ENCODE measurements at places on chromosomes 2 and 18. TPM values are rescaled to one million over a fixed set of nuclear protein-coding genes. Genes with fewer than 3 reads are reported as not detected.

- H3K4me3 ChIP-seq = no peak overlapping the region
- peaks cover 27% of the 10 kb centered on the region for H3K27me3 ChIP-seq
- no peak for DNase-seq
- H3K4me1 ChIP-seq = no peaks in the 10 kb centered on the region
- no peaks in the 10 kb centered on the region for H3K36me3 ChIP-seq
Observed at GRCh38 chr2:236298924-236299475, 34.8 kb upstream of the ASB18 start.

DNA sequence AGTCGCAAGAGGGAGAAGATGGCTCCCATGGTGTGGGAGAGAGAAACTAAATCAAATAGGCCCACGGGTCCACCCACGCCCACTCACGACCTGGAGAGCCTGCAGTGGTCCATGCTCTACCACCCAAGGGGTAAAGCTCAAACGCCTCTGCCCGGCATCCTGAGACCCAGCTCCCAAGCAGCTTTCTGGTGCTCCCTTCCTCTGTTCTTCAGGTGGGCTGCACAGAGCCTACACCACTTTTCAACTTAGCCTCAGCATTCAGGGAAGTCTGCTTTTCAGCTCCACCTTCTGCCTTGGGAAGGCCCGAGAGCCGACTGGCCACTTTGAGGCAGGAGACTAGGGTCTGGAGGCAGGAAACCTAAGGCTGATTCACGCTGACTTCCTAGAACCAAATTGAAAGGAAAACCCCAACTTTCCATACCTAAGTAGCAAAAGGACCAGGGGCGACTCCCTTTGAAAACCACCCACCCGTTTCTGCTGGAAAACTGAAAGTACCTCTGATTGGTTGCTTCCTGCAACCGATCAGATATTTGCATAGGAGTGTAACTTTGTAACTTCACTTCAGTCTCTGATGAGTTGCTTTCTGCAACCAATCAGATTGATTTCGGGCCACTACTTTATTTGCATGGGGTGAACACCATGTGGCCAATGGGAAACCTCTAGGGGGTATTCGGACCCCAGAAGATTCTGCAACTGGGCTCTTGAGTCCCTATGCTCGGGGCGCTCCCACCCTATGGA is 26.8 kb upstream of the SPATA3 start:
- no peaks in the 10 kb centered on the region for H3K36me3 ChIP-seq
- peak overlapping the region; percentile 66 for H3K4me3 ChIP-seq
- peak; percentile 42 for DNase-seq

DNA sequence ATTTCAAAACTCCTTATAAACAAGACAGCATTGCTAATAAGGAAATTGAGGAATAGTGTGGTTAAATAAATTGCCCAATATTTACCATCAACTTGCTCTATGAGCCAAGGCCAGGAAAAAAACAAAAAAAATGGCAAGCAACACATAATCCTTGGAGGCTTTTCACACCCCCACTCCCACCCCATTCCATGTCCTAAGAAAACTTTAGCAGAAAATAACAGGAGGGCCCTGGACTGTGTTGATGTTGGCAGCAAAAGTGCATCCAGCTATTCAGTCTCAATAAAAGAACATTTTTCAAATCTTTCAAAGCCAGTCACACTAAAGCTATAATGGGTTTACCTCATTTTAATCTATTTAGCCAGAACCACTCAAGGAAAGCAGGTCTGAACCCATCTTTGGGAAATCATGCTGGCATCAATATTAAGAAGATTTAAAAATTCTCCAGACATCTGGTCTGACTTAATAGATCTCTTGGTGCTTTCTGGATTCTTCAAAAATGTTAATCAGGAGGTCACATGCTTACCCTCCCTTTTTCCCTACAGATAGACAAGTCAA is 34.6 kb upstream of the STK17B start:
- peak; percentile 22 for DNase-seq
- no peaks in the 10 kb centered on the region for H3K36me3 ChIP-seq
- no peak overlapping the region for H3K4me3 ChIP-seq
- H3K4me1 ChIP-seq = no peaks in the 10 kb centered on the region
- no peaks in the 10 kb centered on the region for H3K27me3 ChIP-seq

GRCh38 chr2:112433932-112434730 is 686 bp upstream of the RGPD8 start:
- no peak overlapping the region for H3K4me3 ChIP-seq
- H3K27me3 ChIP-seq = peaks cover 5% of the 10 kb centered on the region
- H3K27ac ChIP-seq = no peak overlapping the region
- no peaks in the 10 kb centered on the region for H3K36me3 ChIP-seq
- 0 out of 2 replicates have a peak, but pooled peaks cover 3% of the 10 kb centered on the region for H3K4me1 ChIP-seq
- peak; percentile 1 for DNase-seq

GRCh38 chr2:102049756-102050443 is 58.1 kb downstream of the IL1R2 start:
- H3K27ac ChIP-seq = peak overlapping the region; percentile 89
- DNase-seq = peak; percentile 80
- peaks cover 42% of the 10 kb centered on the region for H3K4me1 ChIP-seq
- no peaks in the 10 kb centered on the region for H3K27me3 ChIP-seq
- H3K36me3 ChIP-seq = no peaks in the 10 kb centered on the region

- DNase-seq = no peak
- H3K4me1 ChIP-seq = peaks cover 20% of the 10 kb centered on the region
- no peak overlapping the region for H3K4me3 ChIP-seq
- H3K27me3 ChIP-seq = no peaks in the 10 kb centered on the region
Observed at GRCh38 chr2:239289545-239289944, 111.3 kb downstream of the HDAC4 start.

DNA sequence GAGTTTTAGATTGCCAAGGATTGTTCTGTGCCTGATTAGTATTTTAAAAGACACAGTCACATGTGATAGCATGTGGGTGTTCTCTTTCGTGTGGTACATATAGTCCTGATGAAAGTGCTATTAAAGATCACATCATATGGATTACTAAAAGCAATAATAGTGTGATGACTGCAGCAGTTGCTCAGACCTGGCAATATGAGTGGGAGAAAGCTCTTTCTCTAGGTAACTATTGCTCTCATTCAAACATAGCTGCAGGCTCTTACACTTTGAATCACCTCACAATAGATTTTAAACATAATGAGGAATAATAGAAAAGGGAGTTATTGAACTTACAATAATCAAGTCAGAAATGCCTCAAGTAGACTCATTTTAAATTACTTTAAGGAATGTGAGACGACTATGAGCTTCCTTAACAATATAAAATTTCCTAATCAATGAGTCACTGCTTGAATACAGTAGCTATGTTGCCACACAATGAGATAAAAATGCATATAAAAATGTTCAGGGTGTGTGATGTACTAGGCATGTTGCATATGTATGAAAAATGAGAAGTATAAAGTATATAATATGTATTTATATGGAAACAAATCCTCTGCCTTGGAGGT is 452.1 kb downstream of the TMX3 start:
- H3K27ac ChIP-seq = peak overlapping the region; percentile 79
- no peaks in the 10 kb centered on the region for H3K27me3 ChIP-seq
- DNase-seq = peak; percentile 89

DNA sequence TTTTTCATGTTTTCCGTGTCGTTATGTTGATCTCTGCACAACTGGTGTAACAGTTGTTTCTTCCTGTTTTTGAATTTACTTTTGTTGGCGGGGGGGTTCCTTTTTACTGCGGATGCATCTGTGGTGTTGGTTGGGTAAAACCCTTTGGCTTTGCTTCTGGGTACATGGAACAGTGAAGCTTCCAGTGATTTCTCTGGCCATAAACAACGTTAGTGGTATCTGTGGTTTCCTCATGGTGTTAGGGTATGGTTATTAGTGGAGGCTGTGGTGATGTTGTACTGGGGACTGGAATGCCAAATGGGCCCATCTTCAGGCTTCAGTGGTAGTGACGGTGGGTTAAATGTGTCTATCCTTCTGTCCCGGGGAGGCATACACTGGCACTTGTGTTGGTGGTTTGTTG is 285.4 kb upstream of the ZNF804A start:
- H3K27ac ChIP-seq = no peak overlapping the region
- no peak for DNase-seq
- no peak overlapping the region for H3K4me3 ChIP-seq
- no peaks in the 10 kb centered on the region for H3K27me3 ChIP-seq
- H3K36me3 ChIP-seq = no peaks in the 10 kb centered on the region

- no peaks in the 10 kb centered on the region for H3K36me3 ChIP-seq
- H3K4me1 ChIP-seq = peaks cover 2% of the 10 kb centered on the region
- H3K27ac ChIP-seq = no peak overlapping the region
Observed at GRCh38 chr2:235945608-235946140, 222.5 kb downstream of the GBX2 start.

GRCh38 chr2:181741756-181742155 is 61.4 kb upstream of the NEUROD1 start:
- no peak overlapping the region for H3K27ac ChIP-seq
- H3K4me1 ChIP-seq = peaks cover 9% of the 10 kb centered on the region
- H3K4me3 ChIP-seq = no peak overlapping the region
- no peaks in the 10 kb centered on the region for H3K36me3 ChIP-seq
- peak; percentile 78 for DNase-seq

DNA sequence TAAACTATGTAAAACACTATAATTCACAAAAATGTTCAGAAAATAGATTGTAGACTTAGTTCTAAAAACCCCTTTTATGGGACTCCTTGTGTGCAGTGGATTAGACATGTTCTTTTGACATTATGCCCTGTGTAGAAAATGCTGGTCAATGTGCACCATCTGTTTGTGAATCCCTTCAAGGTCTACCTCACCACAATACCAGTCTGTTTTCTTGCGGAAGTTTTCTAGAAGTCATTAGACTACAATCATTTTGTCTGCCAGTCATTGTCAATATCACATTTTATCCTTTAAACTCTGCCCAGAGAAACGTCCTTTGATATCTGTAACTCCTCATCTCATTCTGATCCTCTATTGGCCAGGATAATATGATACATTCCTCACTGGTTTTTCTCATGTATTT is 7.8 kb downstream of the ITGA4 start:
- peaks cover 25% of the 10 kb centered on the region for H3K4me1 ChIP-seq
- H3K27ac ChIP-seq = no peak overlapping the region
- no peak for DNase-seq
- H3K4me3 ChIP-seq = no peak overlapping the region
- H3K36me3 ChIP-seq = no peaks in the 10 kb centered on the region
- H3K27me3 ChIP-seq = no peaks in the 10 kb centered on the region

DNA sequence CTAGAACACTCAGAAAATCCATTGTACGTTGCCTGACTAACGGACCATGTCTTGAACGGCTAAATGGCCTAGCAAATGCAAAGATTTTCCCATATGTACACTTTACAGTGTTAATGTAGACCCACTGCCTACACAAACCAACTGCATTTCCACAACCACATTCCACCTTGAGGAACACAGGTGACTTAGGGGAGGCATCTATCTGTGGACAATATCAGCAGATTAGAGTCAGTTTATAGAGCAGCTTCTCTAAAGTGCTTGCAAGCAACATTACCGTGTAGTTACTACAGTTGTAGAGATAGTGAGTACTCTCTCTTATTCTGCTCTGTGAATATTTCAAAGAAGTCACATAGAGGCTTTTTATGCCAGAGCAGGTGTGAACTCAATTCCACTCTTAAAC is 139.6 kb downstream of the TCF4 start:
- H3K27me3 ChIP-seq = no peaks in the 10 kb centered on the region
- H3K36me3 ChIP-seq = no peaks in the 10 kb centered on the region
- no peak overlapping the region for H3K4me3 ChIP-seq
- H3K27ac ChIP-seq = no peak overlapping the region

Gene CRYBA2
- total RNA-seq = not detected

DNA sequence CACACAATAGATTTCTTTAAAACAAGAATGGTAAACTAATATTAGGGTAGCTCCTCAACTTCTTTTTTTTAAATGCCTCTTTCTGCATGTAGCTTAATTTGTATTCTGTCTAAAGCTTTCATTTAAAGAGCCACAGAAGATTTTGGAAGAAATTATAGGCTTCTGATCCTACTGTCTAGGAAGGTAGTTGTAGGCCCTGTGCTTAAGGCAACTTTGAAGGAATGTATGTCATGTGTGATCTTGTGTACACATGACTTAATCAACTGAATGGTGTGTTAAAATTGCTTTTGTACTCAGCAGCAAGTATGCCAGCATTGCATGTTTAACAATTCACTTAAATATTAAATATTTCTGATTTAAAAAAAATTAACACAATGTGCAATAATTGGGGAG is 51.5 kb upstream of the LYPD6 start:
- peaks cover 5% of the 10 kb centered on the region for H3K27me3 ChIP-seq
- peaks cover 8% of the 10 kb centered on the region for H3K4me1 ChIP-seq
- H3K4me3 ChIP-seq = no peak overlapping the region
- no peaks in the 10 kb centered on the region for H3K36me3 ChIP-seq

- H3K27ac ChIP-seq = peak overlapping the region; percentile 16
- H3K36me3 ChIP-seq = peaks cover 77% of the 10 kb centered on the region
- peaks cover 11% of the 10 kb centered on the region for H3K4me1 ChIP-seq
- peak; percentile 69 for DNase-seq
- H3K27me3 ChIP-seq = no peaks in the 10 kb centered on the region
Observed at GRCh38 chr2:216142540-216142939, 33.4 kb downstream of the XRCC5 start.

DNA sequence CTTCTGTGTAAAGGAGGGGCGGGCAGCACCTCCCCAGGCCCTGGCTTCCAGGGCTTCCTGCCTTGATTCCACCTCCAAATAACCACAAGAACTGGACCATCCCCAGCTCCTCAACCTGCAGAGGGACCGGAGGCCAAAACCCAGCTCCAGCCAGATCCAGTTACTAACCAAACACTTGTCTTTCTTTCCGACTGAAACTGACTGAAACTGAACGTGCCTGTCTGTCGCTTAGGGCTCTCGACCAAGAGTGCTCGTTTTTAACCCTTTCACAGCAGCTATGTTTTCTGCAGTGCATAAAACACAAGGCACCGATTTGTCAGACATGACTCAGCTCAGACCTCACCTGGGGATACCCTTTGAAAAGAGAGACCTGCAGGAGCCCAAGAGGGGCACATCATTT is 249.9 kb upstream of the SIX2 start:
- no peaks in the 10 kb centered on the region for H3K4me1 ChIP-seq
- H3K27me3 ChIP-seq = no peaks in the 10 kb centered on the region
- H3K27ac ChIP-seq = no peak overlapping the region

Gene EGR4
- not detected for total RNA-seq

Gene PSMA8
- total RNA-seq = not detected

DNA sequence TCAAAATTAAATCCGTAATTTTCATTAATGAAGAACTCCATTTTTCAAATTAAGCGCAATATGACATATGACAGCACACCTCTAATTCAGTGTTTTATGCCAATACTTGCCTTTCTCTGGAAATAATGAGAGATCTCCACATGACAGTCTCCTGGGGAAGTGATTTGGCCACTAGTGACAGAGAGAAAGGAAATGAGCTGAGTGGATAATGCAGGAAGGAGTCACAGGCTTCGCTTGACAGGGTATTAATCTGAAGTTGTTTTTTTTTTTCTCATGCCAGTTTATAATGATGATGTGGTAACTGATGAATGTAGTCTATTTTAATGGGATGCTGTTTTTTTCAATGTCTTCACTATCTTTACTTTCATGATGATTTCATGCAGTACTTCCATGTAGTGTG is 1079.4 kb upstream of the GYPC start:
- no peaks in the 10 kb centered on the region for H3K27me3 ChIP-seq
- DNase-seq = no peak
- H3K27ac ChIP-seq = no peak overlapping the region
- H3K4me1 ChIP-seq = no peaks in the 10 kb centered on the region

- H3K36me3 ChIP-seq = no peaks in the 10 kb centered on the region
- H3K27ac ChIP-seq = no peak overlapping the region
- H3K4me3 ChIP-seq = no peak overlapping the region
- no peaks in the 10 kb centered on the region for H3K4me1 ChIP-seq
- H3K27me3 ChIP-seq = peaks cover 13% of the 10 kb centered on the region
Observed at GRCh38 chr18:857986-858385, 45.9 kb upstream of the YES1 start.

Gene SCN3A
- 0.11 TPM for total RNA-seq

- H3K4me1 ChIP-seq = peaks cover 9% of the 10 kb centered on the region
- peak; percentile 56 for DNase-seq
- no peak overlapping the region for H3K4me3 ChIP-seq
- no peak overlapping the region for H3K27ac ChIP-seq
Observed at GRCh38 chr2:24313744-24314632, 46.3 kb downstream of the ITSN2 start.
